ENCODE measurements at places on chromosomes 4 and X.

GRCh38 chr4:75916091-75916661 is 13.9 kb upstream of the PPEF2 start:
- no peak for DNase-seq

DNA sequence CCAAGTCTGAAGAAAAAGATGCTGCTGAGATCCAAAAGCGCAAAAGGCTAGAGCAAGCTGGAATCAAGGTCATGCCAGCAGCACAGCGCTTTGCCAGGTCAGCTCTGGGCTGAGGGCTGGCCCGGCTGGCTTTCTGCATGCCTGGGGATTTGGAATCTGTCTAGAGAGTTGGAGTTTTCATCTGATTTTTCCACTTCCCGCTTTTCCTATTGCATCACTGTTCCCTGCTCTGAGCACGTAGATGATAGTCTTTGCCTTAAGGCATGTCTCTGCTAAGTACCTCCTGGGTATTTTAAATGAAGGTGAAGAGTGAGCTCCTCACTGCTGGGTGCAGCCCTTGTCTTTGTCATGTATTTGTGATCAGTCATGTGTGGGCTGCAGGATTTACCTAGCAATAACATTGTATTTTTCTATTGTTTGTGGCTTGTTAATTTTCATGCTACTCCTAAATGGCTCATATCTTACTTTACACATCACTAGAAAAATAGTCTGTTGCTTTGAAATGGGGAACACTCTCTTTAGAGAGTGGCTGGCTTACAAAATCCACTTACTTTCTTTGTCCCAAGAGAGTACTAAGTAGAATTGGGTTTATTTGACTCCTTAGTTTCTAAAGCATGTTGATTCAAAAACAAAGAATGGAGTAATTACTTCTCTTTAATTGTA is 82.8 kb downstream of the LIMCH1 start:
- no peak for DNase-seq

DNA sequence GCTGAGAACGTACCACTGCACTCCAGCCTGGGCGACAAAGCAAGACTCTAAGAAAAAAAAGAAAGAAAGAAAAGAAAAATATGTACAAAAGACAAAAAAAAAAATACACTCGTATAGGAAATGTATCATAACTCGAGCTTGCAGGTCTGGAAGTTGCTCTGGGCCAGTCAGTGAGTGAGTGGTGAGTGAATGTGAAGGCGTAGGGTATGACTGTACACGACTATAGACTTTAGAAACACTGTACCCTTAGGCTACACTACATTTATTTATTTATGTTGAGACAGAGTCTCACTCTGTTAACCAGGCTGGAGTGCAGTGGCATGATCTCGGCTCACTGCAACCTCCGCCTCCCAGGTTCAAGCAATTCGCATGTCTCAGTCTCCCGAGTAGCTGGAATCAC is 29.4 kb downstream of the EVC2 start:
- DNase-seq = no peak

- DNase-seq = no peak
Measured at GRCh38 chr4:150021483-150021882, 56.8 kb upstream of the DCLK2 start.
